ENCODE measurements at places on chromosomes 12 and 14.

DNA sequence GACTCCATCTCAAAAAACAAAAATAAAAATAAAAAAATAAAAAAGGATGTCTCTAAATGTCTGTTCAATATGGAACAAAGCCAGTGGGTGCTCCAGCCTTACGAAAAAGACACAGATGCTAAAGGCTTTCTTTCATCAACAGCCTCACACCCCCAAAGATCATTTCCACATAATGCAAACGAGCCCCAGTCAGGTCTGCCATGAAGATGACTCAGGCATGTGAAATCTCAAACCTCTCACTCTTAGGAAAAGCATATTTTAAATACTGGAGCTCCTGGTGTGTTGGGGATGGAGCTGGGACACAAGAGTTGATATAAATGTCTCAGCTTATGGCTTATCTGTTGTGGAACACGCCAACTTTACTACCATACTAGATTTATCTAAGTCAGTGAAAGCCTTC, 49.9 kb upstream of the PLXNC1 start:
- DNase-seq = no peak

DNA sequence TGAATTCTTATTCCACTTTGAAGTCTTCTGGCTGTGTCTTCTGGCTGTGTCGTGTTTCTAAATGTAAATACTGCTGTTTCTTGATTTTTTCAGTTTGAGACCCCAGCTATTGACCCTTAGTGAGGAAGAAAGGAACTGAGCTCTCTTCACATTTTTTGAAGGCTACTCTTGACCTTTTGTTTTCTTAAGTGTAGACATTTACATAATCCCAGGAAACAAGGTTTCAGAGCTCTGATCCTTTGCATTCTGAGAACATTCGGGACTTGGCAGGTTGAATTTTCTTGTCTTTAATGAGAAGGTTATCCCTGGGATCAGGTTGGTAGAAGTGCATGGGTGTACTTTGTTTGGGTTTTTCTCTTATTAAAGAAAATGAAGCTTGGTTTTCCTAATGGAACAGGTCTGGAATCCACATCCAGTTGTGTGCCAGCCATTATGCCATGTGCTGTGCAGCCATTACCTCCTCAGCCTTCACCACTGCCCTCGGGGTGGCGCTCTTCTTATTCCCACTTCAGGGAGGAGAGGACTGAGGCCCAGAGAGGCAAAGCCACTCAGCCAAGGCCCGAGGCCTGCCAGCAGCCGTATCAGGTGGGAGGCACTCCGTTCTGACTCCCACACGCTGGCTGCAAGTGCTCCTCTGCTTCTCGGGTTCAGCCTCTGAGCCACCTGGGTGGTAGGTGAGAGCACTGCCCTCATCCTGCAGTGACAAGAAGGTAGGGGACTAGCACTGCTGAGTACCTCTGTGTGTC, 120.9 kb downstream of the BEGAIN start:
- no peak for DNase-seq

- no peak for DNase-seq
Observed at GRCh38 chr14:68633131-68633991, 159.5 kb downstream of the ZFP36L1 start.

DNA sequence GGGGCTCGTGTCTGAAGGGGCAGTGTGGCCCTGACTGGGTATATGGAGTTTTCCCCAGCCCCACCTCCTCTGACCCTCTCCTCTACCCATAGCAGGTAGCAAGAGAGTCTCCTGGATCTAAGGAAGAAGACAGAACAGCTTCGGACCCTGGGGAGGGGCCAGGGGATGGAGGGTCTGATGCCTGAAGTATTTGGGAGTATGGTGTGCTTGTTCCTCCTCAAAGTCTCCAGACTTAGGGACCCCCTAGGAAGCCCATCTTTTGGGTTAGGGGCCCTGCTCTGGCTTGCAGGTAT, 579 bp upstream of the HOXC8 start:
- no peak for DNase-seq

GRCh38 chr14:99382781-99383471, 97.7 kb downstream of the SETD3 start:
- DNase-seq = no peak

- peak; percentile 24 for DNase-seq
Observed at GRCh38 chr12:15584366-15585041, 204.7 kb downstream of the EPS8 start.

GRCh38 chr14:23434488-23435222, 805 bp downstream of the MYH7 start:
- DNase-seq = no peak

DNA sequence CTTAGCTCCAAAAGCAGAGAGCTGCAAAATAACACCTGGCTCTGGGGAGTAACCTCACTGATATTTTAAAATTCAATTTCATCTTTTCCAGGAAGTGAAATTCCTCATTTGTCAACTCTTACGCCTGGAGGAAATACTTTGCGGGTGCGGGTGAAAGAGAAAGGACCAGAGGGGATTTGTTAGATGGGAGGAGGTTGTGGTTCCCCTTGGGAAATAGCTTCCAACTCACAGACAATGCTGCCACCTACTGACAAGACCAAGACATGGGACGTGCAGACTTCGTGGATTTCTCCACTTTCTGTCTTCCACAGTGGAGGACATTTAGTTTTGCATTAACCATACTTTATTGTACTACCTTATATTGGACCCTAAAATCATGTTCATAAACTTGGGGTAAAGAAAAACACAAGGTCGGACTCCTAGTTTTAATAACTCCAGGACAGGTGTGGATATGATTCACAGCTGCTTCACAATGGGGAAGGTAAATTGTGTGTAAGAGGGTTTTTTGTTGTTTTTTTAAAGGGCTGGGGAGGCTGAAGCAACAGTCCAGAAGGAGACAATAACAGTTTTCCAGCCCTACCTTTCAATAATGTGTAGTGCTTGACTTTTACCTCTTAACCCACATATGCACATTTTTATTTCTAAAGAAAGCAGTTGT, 10.8 kb downstream of the FBXL14 start:
- peak; percentile 66 for DNase-seq

- peak; percentile 80 for DNase-seq
Observed at GRCh38 chr12:5988659-5989116, 43.6 kb upstream of the ANO2 start.

- DNase-seq = no peak
Observed at GRCh38 chr14:73754911-73755360, 40.8 kb upstream of the PNMA1 start.

DNA sequence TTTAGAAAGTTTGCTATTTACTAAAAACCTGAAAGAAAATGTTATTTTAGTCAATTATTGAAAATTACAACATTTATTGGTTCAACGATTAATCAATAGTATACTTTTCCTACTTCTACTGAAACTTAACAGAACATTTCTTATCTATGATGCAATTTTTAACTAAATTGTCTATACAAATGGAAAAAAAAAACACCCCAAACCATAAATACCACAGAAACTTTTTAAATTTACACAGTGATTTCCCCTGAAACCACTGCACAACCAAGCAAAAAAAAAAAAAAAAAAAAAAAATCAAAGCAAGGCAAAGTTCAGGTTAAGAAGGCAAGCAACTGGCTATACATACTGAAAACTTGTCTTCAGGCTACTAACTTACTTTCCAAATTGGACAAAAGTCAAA, 71.9 kb upstream of the POC1B start:
- no peak for DNase-seq

DNA sequence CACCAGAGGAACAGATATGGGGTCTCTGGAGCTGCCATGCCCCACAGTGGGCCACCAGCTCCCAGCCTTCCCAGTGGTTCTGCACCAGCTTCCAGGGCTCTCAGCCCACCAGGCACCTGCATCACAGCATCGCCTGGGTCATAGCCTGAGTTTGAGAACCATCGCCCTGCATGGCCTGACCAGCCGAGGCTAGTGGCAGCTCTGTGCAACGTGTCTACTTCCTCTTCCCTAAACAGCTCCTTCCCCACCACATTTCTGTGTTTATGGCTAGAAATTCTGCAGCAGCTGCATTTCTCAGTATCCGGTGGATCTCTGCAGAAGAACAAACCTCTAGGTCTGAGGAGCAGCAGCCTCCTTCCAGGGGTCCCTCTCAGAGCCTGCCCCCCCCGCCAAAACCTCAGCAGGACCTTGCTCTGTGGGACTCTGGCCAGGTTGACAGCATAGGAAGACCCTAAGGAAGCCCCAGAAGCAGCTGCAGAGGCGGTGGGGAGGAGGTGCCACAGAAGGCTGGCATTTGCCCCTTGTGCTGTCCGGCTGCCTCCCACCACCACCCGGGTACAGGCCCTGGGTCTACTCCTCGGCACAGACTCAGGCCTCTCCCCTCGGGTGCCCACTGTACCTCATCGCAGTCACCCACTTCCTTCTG, 47.7 kb downstream of the PSMA6 start:
- DNase-seq = no peak

GRCh38 chr12:49470986-49471385, 67.8 kb upstream of the KCNH3 start:
- no peak for DNase-seq

GRCh38 chr12:30706476-30706875, 10.8 kb upstream of the IPO8 start:
- DNase-seq = no peak

- no peak for DNase-seq
Observed at GRCh38 chr14:68094752-68095151, 275.2 kb downstream of the RAD51B start.

- DNase-seq = no peak
Observed at GRCh38 chr12:3119756-3120601, 42.8 kb downstream of the TSPAN9 start.

DNA sequence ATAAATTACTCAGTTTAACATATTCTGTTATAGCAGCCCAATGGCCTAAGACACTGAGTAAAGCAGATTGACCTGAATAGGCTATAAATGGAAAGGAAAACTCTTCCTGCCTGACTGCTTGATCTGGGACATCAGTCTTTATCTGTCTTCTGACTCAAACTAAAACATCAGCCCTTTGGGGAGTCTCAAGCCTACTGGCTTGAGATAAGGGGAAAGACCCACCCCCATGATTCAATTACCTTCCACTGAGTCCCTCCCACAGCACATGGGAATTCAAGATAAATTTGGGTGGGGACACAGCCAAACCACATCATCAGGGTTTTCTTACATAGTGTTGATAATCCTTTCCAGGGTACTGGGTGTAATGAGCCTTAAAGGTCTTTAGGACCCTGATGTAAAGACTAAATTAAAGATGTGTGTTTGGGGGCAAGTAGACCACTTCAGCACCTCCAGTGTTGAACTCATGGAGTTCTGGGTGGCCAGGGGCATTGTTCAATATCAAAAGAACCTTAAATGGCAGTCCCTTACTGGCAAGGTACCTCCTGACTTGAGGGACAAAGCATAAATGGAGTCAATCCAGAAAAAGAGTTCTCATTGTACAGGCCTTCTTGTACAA, 67.8 kb downstream of the TSHR start:
- DNase-seq = no peak

Data from activated T-cell treated with anti-CD3 and anti-CD28 coated beads, Interleukin-2, amount 50 U/mL, for 72 hours (primary cell).